ENCODE measurements at places on chromosomes 13 and 19. TPM values are rescaled to one million over a fixed set of nuclear protein-coding genes. Genes with fewer than 3 reads are reported as not detected.

Gene LHFPL6
- 20.5 TPM for total RNA-seq

Gene ZNF77
- 1.2 TPM for total RNA-seq

Gene CRX
- total RNA-seq = not detected

Gene KIR3DL2
- not detected for total RNA-seq

Gene CA11
- total RNA-seq = 0.54 TPM

Gene CGB3
- total RNA-seq = not detected

Gene METTL21C
- not detected for total RNA-seq

Gene TUBB4A
- not detected for total RNA-seq

Gene CGB8
- total RNA-seq = not detected

Gene SLC10A2
- total RNA-seq = not detected

Gene CYP4F3
- total RNA-seq = not detected

Gene HPN
- total RNA-seq = not detected

Gene NKPD1
- 0.05 TPM for total RNA-seq

Gene HCN2
- total RNA-seq = 0.07 TPM
